LHCN-M2 (cell line): ENCODE measurements at places on chromosomes 6 and 20. TPM values are rescaled to one million over a fixed set of nuclear protein-coding genes. Genes with fewer than 3 reads are reported as not detected.

DNMT3B gene
- total RNA-seq = 1.2 TPM in 2 replicates

GPSM3 gene
- 1.0 and 1.4 TPM in 2 replicates for total RNA-seq

TREM1 gene
- 0.32 and 0.52 TPM in 2 replicates for total RNA-seq

LCA5 gene
- total RNA-seq = 2.2 and 3.6 TPM in 2 replicates

CST5 gene
- total RNA-seq = not detected in 2 replicates

LAMP5 gene
- total RNA-seq = 0.98 and 1.0 TPM in 2 replicates

RBL1 gene
- total RNA-seq = 18.1 and 18.4 TPM in 2 replicates

SLC2A10 gene
- 21.0 and 31.0 TPM in 2 replicates for total RNA-seq

HSPA12B gene
- not detected in 2 replicates for total RNA-seq

SYNDIG1 gene
- 0.06 and 0.11 TPM in 2 replicates for total RNA-seq

MYO6 gene
- 6.1 and 7.3 TPM in 2 replicates for total RNA-seq

ZBTB46 gene
- total RNA-seq = 7.6 and 9.1 TPM in 2 replicates

PSORS1C1 gene
- total RNA-seq = 0.64 and 0.69 TPM in 2 replicates

ENPP3 gene
- 0.19 TPM in 1 of 2 replicates, not detected in the other for total RNA-seq

GMDS gene
- total RNA-seq = 6.2 and 11.0 TPM in 2 replicates

MAP7 gene
- 0.06 TPM in 2 replicates for total RNA-seq

NUP153 gene
- total RNA-seq = 33.3 and 39.6 TPM in 2 replicates

NKAIN2 gene
- 0.06 TPM in 1 of 2 replicates, not detected in the other for total RNA-seq

NELFCD gene
- total RNA-seq = 56.1 and 62.3 TPM in 2 replicates

RIPOR2 gene
- total RNA-seq = 0.64 and 1.7 TPM in 2 replicates

OR2H2 gene
- not detected in 2 replicates for total RNA-seq

NMBR gene
- total RNA-seq = not detected in 2 replicates

PPP1R14C gene
- total RNA-seq = not detected in 2 replicates

UST gene
- 4.9 and 5.6 TPM in 2 replicates for total RNA-seq

PPIL4 gene
- total RNA-seq = 34.8 and 35.9 TPM in 2 replicates
